ENCODE measurements at places on chromosomes 3 and 15. TPM values are rescaled to one million over a fixed set of nuclear protein-coding genes. Genes with fewer than 3 reads are reported as not detected.

GRCh38 chr15:94229591-94230369, 1.6 kb upstream of the MCTP2 start:
- H3K4me1 ChIP-seq, result peaks cover 17% of the 10 kb centered on the region
- H3K27me3 ChIP-seq, result peaks cover 7% of the 10 kb centered on the region
- DNase-seq, result no peak
- no peak overlapping the region for H3K4me3 ChIP-seq
- H3K36me3 ChIP-seq, result no peaks in the 10 kb centered on the region

DNA sequence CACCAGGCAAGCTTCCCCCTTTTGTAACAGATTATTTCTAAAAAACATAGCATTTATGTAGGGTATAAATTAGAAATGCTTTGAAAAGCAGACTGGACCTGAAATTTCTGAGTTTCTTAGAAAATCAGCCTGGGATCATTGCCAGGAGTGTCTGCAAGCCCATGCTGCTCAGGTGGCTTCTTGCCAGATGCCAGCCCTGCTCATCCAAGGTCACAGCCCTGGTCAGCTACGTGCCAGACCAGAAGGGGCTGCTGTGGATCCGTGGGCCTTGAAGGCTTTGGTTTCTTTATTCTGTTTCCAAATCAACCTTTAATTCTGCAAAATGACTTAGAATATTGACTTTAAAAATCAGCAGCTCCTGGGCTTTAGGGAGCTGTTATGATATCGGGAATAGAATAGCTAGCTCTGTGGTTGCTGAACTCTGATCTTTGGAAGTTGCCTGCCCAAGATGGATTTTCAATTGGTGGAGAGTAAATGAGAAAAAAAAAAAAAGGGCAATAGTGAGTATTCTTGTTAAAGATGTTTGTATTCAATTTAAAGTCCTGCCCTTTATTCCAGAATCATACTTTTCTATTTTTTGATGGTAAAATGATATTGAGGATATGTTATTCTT, 370.1 kb upstream of the ONECUT1 start:
- H3K4me3 ChIP-seq, result no peak overlapping the region
- no peaks in the 10 kb centered on the region for H3K36me3 ChIP-seq
- no peak overlapping the region for H3K27ac ChIP-seq
- no peak for DNase-seq
- no peaks in the 10 kb centered on the region for H3K27me3 ChIP-seq

KNL1 gene
- 4.6 TPM for total RNA-seq

DNA sequence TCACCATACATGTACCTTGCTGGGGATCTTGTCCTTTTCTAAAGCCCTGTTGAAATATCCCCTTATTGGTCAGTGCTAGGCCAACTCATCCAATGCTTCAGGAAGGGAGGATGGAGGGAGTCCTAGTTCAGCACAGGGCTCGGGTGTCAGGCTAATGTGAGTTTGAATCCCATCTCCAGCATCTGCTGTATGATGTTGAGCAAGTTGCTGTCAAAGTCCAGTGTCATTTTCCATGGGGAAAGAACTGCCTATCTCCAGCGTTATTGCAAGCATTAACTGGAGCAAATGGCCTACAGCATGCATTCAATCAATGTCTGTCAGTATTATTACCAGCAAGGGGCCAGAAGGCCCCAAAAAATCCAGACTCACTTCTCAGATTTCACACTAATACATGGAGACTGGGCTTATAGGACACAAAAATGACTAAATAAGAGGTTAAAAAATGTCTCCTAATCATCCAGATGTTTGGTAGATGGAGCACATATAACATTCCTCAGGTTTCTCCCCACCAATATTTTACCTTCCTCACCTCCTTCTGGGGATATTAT, 40.8 kb downstream of the SRGAP3 start:
- no peak overlapping the region for H3K4me3 ChIP-seq
- H3K4me1 ChIP-seq, result no peaks in the 10 kb centered on the region
- DNase-seq, result no peak

TMEM40 gene
- 2.3 TPM for total RNA-seq

DNA sequence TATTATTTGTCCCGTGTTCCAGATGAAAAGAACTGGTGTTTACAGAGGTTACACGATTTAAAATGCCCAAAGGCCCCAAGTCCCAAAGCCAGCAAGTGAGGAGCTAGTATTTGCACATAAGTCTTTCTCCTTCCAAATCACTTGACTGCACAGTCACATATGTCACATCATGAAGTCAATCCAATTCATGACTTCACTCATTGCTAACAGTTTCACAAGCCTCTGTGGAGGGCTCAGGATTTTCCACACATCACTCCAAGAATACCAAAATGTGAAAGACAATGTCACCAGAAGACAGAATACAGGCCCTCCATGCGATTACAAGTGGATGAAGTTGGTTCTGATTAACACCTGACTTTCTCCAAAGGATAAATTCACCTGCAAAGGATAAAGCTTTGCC, 283.1 kb upstream of the UBE2E2 start:
- H3K4me1 ChIP-seq, result no peaks in the 10 kb centered on the region
- H3K4me3 ChIP-seq, result no peak overlapping the region
- no peak overlapping the region for H3K27ac ChIP-seq
- DNase-seq, result no peak
- no peaks in the 10 kb centered on the region for H3K36me3 ChIP-seq
- H3K27me3 ChIP-seq, result no peaks in the 10 kb centered on the region

P2RY12 gene
- total RNA-seq, result 1.4 TPM

- H3K4me1 ChIP-seq, result no peaks in the 10 kb centered on the region
- no peak for DNase-seq
- no peaks in the 10 kb centered on the region for H3K27me3 ChIP-seq
- H3K36me3 ChIP-seq, result no peaks in the 10 kb centered on the region
These were observed 104.2 kb downstream of the IQCH start for GRCh38 chr15:67358812-67359211.

GRCh38 chr3:181555681-181556080, 156.0 kb upstream of the SOX2 start:
- H3K27ac ChIP-seq, result no peak overlapping the region
- no peaks in the 10 kb centered on the region for H3K27me3 ChIP-seq
- DNase-seq, result no peak
- no peaks in the 10 kb centered on the region for H3K36me3 ChIP-seq

GRCh38 chr3:39721076-39721475, 88.3 kb upstream of the MYRIP start:
- no peaks in the 10 kb centered on the region for H3K36me3 ChIP-seq
- no peaks in the 10 kb centered on the region for H3K4me1 ChIP-seq
- no peaks in the 10 kb centered on the region for H3K27me3 ChIP-seq
- H3K27ac ChIP-seq, result no peak overlapping the region
- no peak for DNase-seq
- no peak overlapping the region for H3K4me3 ChIP-seq

AHSG gene
- total RNA-seq, result not detected

NANOGP8 gene
- total RNA-seq, result 0.39 TPM
